ENCODE measurements at places on chromosomes 2 and 18.

- H3K27ac ChIP-seq = no peak overlapping the region
- no peak for DNase-seq
- H3K4me1 ChIP-seq = no peaks in the 10 kb centered on the region
These were observed 307.8 kb downstream of the NDUFA10 start for GRCh38 chr2:239717319-239717675.

DNA sequence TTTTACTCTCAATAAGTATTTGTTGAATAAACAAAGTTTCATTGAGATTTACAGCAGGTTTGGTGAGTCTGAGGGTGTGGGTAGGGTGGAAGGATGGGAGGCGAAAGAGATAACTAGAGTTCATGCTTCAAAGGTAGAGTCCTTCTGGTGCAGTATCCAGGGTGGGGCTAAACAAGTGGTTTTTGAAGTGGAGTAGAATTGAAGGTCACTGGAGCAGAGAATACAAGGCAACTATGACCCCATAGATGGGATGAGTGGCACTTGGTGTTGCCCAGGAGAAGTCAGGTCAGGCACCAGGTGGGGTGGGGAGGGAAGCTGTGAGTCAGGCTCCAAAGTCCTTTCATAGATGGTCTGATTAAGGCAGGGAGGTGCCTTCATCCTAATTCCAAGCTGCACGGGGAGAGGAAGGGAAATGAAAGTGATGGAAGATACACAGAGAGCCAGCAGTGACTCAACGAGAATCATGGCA, 6.6 kb upstream of the CAB39 start:
- H3K4me3 ChIP-seq = no peak overlapping the region
- no peak for DNase-seq
- H3K4me1 ChIP-seq = no peaks in the 10 kb centered on the region
- no peaks in the 10 kb centered on the region for H3K27me3 ChIP-seq
- no peaks in the 10 kb centered on the region for H3K36me3 ChIP-seq

- DNase-seq = no peak
- H3K27me3 ChIP-seq = no peaks in the 10 kb centered on the region
- no peaks in the 10 kb centered on the region for H3K4me1 ChIP-seq
- H3K27ac ChIP-seq = no peak overlapping the region
- no peak overlapping the region for H3K4me3 ChIP-seq
These were observed 328.7 kb downstream of the NR4A2 start for GRCh38 chr2:156003780-156004179.

GRCh38 chr2:71923887-71924533, 223.7 kb downstream of the CYP26B1 start:
- peaks cover 8% of the 10 kb centered on the region for H3K4me1 ChIP-seq
- peak; percentile 75 for DNase-seq

GRCh38 chr18:79679552-79680099, at the start of gene CTDP1:
TSS of gene CTDP1 (plus strand) at chr18:79679803. CDS start at chr18:79679948, 145 bp downstream.
- H3K4me1 ChIP-seq = peaks cover 13% of the 10 kb centered on the region
- H3K27ac ChIP-seq = peak within 1 kb of the TSS; percentile 83
- H3K4me3 ChIP-seq = peak within 1 kb of the TSS; percentile 95
- H3K27me3 ChIP-seq = no peaks in the 10 kb centered on the region
- H3K36me3 ChIP-seq = peaks cover 23% of the 10 kb centered on the region

DNA sequence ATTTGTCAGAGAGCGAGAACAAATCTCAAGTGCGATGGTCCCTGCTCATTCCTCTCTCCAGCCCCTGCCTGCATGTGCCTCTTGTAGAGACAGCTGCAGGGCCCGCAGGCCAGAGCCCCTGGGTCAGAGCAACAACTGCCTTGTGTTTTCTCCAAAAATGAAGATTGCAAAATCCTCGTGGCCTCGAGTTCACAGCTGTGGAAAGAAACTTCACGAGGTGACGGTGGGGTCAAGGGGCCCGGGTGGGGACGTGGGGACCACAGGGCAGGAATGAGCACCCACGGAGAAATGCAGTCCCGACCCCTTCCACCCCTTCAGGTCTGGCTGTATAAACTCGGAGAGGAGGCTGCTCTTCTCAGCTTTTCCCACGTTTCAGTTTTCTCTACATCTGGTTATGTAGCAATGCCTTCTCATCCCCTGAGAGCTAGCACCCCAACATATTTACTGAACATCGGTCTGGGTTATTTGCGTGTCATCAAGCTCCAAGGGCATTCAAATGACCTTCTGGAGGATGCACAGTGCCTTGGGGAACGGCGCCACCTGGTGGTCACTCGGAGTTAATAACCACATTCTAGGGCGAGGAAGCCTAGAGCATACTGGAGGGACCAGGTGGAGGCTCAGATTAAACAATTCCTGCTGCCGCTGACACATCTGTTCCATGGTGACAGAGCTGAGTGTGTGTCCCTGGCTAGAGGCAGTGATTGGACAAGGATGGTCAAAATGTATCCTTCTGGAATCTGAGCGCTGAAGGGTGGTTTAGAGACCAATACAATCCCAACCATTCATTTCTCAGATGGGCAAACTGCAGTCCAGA, 91.4 kb upstream of the CYRIA start:
- H3K36me3 ChIP-seq = no peaks in the 10 kb centered on the region
- peak; percentile 78 for DNase-seq
- no peak overlapping the region for H3K27ac ChIP-seq
- no peaks in the 10 kb centered on the region for H3K4me1 ChIP-seq
- no peak overlapping the region for H3K4me3 ChIP-seq
- peaks cover 21% of the 10 kb centered on the region for H3K27me3 ChIP-seq

GRCh38 chr18:8031496-8031895, 464.4 kb downstream of the PTPRM start:
- no peaks in the 10 kb centered on the region for H3K27me3 ChIP-seq
- H3K4me3 ChIP-seq = no peak overlapping the region
- H3K27ac ChIP-seq = no peak overlapping the region

DNA sequence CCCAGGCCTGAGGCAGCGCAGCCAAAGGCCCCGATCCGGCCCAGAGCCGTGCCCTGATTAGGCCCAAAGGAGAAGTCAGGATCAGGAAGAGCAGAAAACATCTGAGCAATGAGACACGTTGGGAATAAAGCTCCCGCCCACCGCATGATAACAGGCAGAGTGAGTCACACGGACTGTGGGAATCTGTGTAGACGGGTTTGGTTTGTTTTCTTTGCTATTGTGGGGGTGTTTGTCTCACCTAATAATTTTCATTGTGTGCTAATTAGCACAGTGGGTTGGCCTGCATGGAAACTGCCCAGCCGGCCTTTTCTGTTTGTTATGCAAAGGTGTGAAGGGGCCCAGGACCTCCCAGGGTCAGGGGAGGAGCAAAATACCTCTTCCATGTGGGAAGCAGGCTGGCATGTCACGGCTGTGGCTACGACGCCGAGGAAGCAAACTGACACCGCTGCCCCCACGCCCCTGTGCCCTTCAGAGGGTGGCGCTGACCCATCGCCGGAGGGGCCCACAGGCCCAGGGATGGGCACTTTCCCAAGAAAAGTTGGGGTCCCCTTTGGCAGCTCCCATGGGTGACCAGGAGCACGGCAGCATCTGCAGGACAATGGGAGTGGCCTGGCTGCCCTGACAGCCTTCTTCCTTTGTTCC, 68.4 kb upstream of the CTDP1 start:
- no peaks in the 10 kb centered on the region for H3K36me3 ChIP-seq
- DNase-seq = peak; percentile 75
- H3K4me1 ChIP-seq = peaks cover 18% of the 10 kb centered on the region
- no peak overlapping the region for H3K27ac ChIP-seq
- peaks cover 56% of the 10 kb centered on the region for H3K27me3 ChIP-seq

DNA sequence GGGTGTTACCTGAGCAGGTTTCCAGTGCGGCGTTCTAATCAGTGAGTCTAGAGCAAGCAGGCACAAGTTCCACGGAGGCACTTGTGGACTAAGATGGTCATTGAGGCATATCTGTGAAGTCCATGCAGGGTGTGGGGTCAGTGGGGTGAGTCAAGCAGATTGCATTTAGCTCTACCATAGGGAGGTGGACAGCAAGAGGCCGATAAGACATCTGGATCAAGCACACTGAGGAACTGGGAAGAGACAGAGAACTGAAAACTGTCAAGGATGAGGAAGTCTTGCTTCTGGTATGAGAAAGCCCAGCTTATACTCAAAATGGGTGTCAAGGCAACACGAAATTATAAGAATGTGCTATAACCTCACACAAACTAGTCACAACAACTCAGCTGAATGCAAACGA, 61.2 kb upstream of the SLC39A10 start:
- H3K4me3 ChIP-seq = no peak overlapping the region
- DNase-seq = no peak
- no peak overlapping the region for H3K27ac ChIP-seq
- no peaks in the 10 kb centered on the region for H3K27me3 ChIP-seq

- DNase-seq = no peak
- no peaks in the 10 kb centered on the region for H3K36me3 ChIP-seq
- H3K27me3 ChIP-seq = no peaks in the 10 kb centered on the region
- H3K4me3 ChIP-seq = no peak overlapping the region
These were observed 64.1 kb downstream of the SOX11 start for GRCh38 chr2:5756272-5756671.

GRCh38 chr18:71322201-71322600, 1033.4 kb downstream of the SOCS6 start:
- DNase-seq = no peak
- H3K36me3 ChIP-seq = no peaks in the 10 kb centered on the region
- H3K27ac ChIP-seq = no peak overlapping the region
- H3K4me1 ChIP-seq = no peaks in the 10 kb centered on the region
- no peaks in the 10 kb centered on the region for H3K27me3 ChIP-seq
- no peak overlapping the region for H3K4me3 ChIP-seq

GRCh38 chr2:196259507-196260481, 88.4 kb upstream of the STK17B start:
- DNase-seq = peak; percentile 96
- H3K4me3 ChIP-seq = no peak overlapping the region
- H3K27me3 ChIP-seq = no peaks in the 10 kb centered on the region
- H3K4me1 ChIP-seq = peaks cover 2% of the 10 kb centered on the region

DNA sequence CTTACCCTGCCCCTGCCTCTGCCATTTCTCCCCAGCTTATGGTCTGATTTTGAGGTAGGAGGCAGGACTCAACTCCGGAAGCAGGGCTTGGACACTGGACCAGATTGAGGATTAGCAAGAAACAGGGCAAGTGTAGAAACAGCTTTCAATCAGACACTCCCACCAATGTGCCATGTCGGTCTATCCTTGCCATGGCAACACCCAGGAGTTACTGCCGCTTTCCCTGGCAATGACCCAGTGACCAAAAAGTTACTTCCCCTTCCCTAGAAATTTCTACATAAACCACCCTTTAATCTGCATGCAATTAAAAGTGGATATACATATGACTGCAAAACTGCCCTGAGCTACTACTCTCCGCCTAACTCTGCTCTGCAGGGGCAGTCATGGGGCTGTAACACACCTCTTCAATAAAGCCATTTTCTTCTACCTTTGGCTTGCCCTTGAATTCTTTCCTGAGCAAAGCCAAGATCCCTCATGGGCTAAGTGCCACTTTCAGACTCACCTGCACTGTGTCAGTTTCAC, 156.7 kb downstream of the LPIN1 start:
- no peak for DNase-seq
- H3K27me3 ChIP-seq = no peaks in the 10 kb centered on the region
- H3K4me3 ChIP-seq = no peak overlapping the region
- no peak overlapping the region for H3K27ac ChIP-seq
- no peaks in the 10 kb centered on the region for H3K36me3 ChIP-seq

DNA sequence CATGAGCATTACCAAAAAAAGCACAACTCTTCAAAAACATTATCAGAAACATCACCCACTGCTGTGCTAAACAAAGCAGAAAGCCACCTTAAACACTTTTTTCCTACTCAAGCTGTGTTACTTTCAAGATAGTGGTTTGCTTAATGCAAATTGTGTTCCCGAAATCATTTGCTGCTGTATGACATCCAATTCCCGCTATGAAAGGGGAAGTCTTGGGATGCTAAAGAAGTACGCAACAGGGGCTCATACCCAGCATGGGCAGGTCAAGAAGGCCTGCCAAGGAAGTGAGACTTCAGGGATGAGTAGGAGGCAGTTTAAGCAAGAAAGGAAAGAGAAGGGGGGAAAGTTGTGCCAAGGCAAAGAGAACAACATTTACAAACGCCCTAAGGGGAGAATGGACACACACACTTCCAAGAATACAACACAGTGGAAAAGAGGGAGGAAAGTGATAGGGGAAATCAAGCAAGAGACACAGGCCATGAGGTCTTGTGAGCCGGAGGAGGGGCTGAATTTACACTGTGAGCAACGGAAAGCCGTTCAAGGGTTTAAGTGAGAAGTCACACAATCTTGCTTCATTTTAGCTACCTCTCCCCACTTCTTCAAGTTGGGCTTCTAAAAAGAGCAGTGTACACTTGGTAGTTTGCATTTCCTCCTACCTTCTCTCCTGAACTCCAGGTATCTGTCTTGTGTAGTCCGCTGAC, 4.0 kb downstream of the PTPN2 start:
- no peaks in the 10 kb centered on the region for H3K36me3 ChIP-seq
- no peak for DNase-seq
- H3K27ac ChIP-seq = no peak overlapping the region
- no peaks in the 10 kb centered on the region for H3K27me3 ChIP-seq
- no peak overlapping the region for H3K4me3 ChIP-seq
- H3K4me1 ChIP-seq = peaks cover 7% of the 10 kb centered on the region

GRCh38 chr2:86037141-86037794, 68.4 kb downstream of the POLR1A start:
- no peaks in the 10 kb centered on the region for H3K27me3 ChIP-seq
- DNase-seq = peak; percentile 89
- H3K27ac ChIP-seq = peak overlapping the region; percentile 96
- H3K36me3 ChIP-seq = peaks cover 59% of the 10 kb centered on the region
- H3K4me3 ChIP-seq = no peak overlapping the region
- peaks cover 38% of the 10 kb centered on the region for H3K4me1 ChIP-seq

- no peaks in the 10 kb centered on the region for H3K4me1 ChIP-seq
- DNase-seq = peak; percentile 23
- no peak overlapping the region for H3K27ac ChIP-seq
- H3K4me3 ChIP-seq = no peak overlapping the region
- no peaks in the 10 kb centered on the region for H3K27me3 ChIP-seq
- no peaks in the 10 kb centered on the region for H3K36me3 ChIP-seq
These were observed 659.8 kb downstream of the CPS1 start for GRCh38 chr2:211216221-211216620.

DNA sequence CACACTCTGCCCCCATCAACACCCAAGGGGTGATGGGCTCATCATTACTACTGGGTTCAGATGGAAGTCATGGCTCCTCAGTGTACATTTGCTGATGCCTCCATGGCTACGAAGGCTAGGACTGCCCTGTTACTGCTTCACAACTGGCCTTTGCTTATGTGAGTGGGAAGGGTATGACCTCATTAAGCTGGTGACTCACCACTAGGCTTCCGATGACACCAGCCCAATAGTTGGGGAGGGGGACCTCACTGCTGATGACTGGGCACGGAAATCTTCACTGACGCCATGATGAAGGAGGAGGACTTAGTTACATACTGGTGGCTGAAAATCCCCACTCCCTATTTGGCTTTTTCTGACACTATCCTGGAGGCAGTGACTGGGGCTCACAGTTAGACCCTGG, 263.2 kb downstream of the CMPK2 start:
- H3K4me3 ChIP-seq = no peak overlapping the region
- no peak overlapping the region for H3K27ac ChIP-seq
- H3K4me1 ChIP-seq = no peaks in the 10 kb centered on the region
- no peak for DNase-seq
- no peaks in the 10 kb centered on the region for H3K27me3 ChIP-seq

DNA sequence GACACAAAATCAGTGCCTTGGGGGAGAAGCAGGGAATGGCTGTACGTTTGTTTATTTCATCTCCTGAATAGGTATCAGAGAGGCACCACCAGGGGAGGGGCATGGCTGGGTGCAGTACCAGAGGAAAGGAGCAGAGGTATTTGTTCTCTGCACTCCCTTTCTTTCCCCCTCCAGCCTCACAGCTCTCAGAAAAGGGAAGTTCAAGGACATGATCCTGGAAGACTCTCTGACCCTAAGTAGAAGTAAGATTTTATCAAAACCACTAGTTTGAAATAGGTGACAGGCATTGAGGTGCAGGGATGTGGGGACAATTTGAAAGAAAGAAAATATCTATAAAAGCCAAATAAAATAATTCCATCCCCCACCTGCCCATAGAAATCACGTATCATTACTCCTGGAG, 136.5 kb downstream of the LRRTM1 start:
- H3K27me3 ChIP-seq = no peaks in the 10 kb centered on the region
- no peaks in the 10 kb centered on the region for H3K36me3 ChIP-seq
- no peak overlapping the region for H3K4me3 ChIP-seq
- H3K4me1 ChIP-seq = no peaks in the 10 kb centered on the region
- H3K27ac ChIP-seq = no peak overlapping the region
